AG08396 (cell line): ENCODE measurements at places on chromosomes 5 and 9.

- DNase-seq: no peak
Measured at GRCh38 chr5:10288592-10289219, 19.0 kb downstream of the CMBL start.

GRCh38 chr5:38825494-38825893 is 20.3 kb upstream of the OSMR start:
- DNase-seq: peak; percentile 25

DNA sequence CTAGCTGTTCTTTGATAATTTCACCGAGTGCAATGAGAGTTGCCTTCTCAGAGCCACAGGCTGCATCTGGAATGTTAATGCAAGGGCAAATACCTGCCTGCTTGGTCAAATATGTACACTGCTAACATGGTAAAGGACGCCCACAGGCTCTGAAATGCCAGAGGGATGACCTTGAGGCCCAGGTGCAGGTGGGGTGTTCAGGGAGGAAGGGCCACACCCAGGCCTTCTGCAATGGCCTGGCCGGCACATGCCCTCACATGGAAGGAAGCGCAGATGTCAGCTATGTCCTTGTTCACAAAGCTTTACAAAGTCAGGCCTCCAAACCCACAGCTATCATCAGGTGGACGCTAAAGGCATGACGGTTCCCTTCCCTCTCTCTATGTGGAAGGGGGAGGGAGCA is 48.6 kb downstream of the HRH2 start:
- no peak for DNase-seq

- DNase-seq: no peak
Measured at GRCh38 chr9:81317939-81318338, 371.4 kb downstream of the TLE1 start.

- DNase-seq: no peak
Measured at GRCh38 chr5:36450229-36451014, 148.7 kb upstream of the RANBP3L start.

GRCh38 chr5:100694100-100694499 is 158.9 kb downstream of the FAM174A start:
- DNase-seq: no peak

- no peak for DNase-seq
Measured at GRCh38 chr9:127333221-127334064, 63.5 kb upstream of the SLC2A8 start.

- DNase-seq: no peak
Measured at GRCh38 chr5:160516696-160517530, 95.3 kb downstream of the PTTG1 start.

DNA sequence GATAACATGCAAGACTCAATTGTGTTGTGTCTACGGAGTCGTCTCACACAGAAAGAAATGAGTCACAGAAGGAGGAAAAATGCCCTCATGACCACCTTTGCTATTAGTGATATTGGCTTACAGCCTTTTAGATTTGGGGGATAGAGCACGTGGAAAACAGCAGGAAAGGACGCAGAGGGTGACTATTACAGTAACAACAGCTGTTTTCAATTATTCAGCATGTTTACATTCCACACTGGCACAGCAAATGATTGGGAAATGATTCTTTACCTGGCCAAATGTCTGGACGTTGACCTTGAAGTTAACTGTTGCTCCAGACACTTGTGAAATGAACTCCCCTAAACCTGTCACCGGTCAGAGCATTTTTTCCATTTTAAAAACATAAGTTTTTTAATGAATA is 46.8 kb downstream of the APTX start:
- DNase-seq: no peak
